ENCODE measurements at places on chromosomes 7 and 10. TPM values are rescaled to one million over a fixed set of nuclear protein-coding genes. Genes with fewer than 3 reads are reported as not detected.

DNA sequence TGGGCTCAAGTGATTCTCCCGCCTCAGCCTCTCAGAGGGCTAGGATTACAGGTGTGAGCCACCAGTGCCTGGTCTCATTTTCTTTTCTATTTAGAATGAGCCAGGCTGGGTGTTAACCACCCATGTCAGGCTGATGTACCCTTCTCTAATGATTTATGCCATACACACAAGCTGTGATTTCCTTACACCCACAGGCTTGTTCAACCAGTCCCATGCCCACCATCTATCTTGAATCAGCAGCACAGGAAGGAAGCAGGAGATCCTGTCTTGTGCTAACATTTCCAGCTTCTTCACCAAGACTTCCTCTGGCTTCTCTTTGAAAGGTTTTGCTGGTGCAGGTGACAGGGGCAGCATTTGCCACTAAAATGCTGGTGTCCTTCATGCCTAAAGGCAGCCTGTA is 176.4 kb downstream of the GATA3 start:
- no peak for DNase-seq

GRCh38 chr10:73965890-73966768 is 31.8 kb upstream of the VCL start:
- DNase-seq, result no peak

- no peak for DNase-seq
Measured at GRCh38 chr10:132787495-132788179, 1.7 kb upstream of the NKX6-2 start.

- no peak for DNase-seq
Measured at GRCh38 chr10:89278034-89278535, 23.8 kb upstream of the IFIT2 start.

DNA sequence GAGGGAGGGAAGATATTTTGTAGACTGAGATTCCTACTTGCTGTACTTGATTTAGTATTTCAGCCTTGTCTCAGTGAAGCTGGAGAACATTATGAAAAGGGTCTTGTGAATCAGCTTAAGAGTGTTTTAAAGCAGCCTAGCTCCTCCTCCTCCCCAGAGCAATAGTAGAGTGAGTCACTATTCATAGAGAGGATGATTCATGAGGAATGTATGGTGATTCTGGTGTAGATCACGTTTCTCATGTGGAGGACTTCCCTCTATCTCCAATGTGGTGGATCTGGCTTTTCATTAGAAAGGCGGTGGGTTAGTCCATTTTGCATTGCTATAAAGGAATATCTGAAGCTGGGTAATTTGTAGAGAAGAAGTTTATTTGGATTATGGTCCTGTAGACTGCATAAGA is 340.1 kb upstream of the CHRM2 start:
- no peak for DNase-seq

DNA sequence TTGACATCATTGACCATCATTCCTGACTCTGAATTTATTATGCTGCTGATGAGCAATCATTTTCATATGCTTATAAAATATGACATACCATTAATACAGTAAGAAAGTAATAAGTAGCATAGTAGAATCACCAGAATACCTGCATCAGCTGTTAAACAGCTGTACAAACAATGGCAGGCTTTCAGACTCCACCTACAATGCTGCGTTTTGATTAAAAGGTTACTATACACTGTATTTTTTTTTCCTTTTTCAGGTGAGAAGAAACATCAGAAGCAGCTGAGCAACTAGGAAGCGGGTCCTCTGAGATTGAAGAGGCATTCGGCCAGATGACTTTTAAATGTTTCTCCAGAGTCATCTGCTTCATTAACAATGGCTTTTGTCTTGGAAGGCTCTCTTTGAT is 7.1 kb downstream of the ASNS start:
- no peak for DNase-seq

DNA sequence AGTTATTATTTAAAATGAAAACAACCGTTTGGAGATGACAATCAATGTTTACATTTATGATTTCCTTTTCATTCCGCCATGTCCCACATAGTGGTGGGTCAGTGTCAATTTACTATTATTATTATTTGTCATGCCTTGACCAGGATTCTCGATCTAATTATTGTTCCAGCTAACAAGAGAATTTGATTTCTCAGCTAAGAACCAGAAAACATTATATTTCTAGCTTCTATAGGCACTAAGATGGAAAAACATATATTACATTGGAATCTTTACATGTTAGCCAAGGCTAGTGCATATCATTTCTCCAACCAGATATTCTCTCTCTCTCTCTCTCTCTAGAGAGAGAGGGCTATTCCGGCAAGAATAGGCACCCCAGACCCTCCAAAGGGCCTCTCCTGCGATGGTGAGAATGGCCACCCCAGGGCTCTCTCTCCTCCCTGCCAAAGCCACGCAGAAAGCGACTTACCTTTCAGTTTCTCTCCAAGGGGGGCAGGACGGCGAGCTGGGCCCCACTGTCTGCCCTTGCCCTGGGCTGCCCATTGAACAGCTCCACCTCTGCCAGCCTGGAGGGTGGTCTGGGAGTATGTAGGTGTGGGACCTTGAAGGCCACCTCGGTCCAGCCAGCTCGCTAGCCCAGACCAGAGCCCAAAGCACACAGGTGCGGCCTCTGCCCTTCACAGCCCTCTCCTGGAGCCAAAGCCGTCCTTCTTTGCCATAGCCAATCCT is 2.4 kb downstream of the HOXA3 start:
- DNase-seq, result no peak

- no peak for DNase-seq
Measured at GRCh38 chr7:92813390-92814024, 22.9 kb downstream of the CDK6 start.

- DNase-seq, result no peak
Measured at GRCh38 chr7:20503278-20503950, 112.1 kb upstream of the ABCB5 start.

GRCh38 chr10:125264091-125264490 is 103.7 kb upstream of the CTBP2 start:
- peak; percentile 67 for DNase-seq

- no peak for DNase-seq
Measured at GRCh38 chr10:30448092-30448491, 14.1 kb downstream of the MAP3K8 start.

DNA sequence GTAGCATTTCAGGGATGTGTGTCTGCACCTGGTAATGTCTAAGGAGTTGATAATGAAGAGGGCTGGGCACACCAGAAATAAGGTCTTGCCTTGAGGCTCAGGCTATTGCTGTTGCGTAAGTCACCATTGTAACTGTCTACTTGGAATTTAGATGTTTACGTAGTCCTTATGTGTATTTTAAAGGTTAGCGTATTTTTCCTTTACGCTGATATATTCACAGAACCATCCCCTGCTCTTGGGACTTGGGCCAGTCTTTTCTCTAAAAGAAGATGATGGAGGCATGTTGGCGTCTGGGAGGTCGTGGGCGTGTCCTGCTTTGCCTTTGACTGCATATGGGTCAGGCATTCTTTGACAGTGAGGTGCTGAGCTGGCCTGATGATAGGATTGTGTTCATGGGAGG is 14.7 kb downstream of the WDR37 start:
- DNase-seq, result no peak

DNA sequence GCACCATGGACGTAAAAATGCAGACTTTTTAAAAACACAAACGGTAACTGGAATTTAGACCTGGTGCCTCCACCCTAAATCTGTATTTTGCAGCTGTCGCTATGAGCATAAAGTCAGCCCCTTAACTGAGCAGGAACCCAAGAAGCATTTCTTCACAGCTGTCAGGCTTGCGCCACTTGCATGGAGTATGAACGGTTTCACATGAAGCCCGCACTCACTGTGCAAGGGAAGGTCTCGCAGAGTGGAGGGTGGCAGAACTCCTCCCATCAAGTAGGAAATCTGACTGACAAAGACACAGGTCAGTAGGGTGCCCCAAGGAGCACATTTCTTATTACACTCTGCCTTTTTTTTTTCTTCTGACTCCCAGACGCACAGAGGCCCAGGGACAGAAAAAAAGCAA is 58.5 kb downstream of the ELMO1 start:
- no peak for DNase-seq

DNA sequence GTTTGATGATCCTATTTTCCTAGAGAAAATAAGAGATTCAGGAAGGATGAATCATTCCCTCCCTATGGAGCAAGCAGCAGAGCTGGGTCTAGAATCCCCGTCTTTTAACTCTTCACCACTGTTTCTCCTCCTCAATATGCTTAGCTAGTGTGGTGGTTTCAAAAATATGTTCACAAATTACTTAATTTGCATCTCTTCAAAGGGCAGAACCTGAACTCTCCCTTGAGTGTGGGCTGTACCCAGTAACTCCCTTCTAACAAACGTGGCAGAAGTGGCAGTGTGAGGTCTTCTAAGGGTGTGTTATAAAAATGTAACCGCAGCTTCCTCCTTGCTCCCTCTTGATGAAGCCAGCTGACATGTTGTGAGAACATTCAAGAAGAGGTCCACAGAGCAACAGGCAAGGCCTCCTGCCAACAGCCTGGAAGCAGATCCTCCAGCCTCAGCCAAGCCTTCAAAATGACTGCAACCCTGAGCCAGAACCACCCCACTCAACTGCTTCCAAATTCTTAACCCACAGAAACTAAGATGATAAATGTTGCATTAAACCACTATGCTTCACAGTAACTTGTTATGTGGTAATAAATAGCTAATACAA is 36.6 kb downstream of the SRPK2 start:
- peak; percentile 91 for DNase-seq

DNA sequence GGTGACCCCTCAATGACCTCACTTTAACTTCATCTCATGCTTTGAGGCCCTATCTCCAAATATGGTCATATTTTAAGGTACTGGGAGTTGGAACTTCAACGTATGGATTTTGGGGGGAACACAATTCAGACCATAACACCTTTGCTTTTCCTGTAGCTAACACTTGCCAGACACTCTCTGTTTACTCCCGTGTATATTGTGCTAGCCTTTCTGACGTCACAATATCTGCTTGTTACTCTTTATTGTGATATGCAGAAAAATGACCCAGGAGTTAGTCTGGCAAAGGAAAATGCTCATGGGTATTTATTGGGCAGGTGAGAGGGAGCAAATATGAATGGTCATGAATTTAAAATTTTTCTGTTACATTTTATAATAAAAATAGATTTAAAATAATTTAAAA is 45.7 kb upstream of the KCND2 start:
- no peak for DNase-seq

ASAH2 gene
- total RNA-seq, result 2.5 TPM

CUBN gene
- total RNA-seq, result 4.4 TPM

EFCAB10 gene
- total RNA-seq, result not detected

PPP3CB gene
- 46.2 TPM for total RNA-seq

ARHGEF35 gene
- total RNA-seq, result 8.3 TPM

CHN2 gene
- total RNA-seq, result 11.0 TPM

EVX1 gene
- total RNA-seq, result 2.5 TPM

MAGI2 gene
- total RNA-seq, result 6.9 TPM

DBF4 gene
- 8.3 TPM for total RNA-seq

GPNMB gene
- total RNA-seq, result 113 TPM

ANKRD30A gene
- not detected for total RNA-seq

All from vagina (tissue), 2 donors.